Activated CD8-positive, alpha-beta T cell treated with anti-CD3 and anti-CD28 coated beads for 36 hours (primary cell): ENCODE measurements at places on chromosomes 16 and 17. TPM values are rescaled to one million over a fixed set of nuclear protein-coding genes. Genes with fewer than 3 reads are reported as not detected.

GRCh38 chr17:50682938-50683337 is 24.8 kb downstream of the ANKRD40 start:
- no peak for DNase-seq

Gene CCL11
- total RNA-seq: not detected

Gene CMTM2
- not detected for total RNA-seq

Gene CCDC92B
- total RNA-seq: 0.09 TPM

Gene COPZ2
- total RNA-seq: 4.3 TPM

Gene EIF3CL
- total RNA-seq: 25.0 TPM

DNA sequence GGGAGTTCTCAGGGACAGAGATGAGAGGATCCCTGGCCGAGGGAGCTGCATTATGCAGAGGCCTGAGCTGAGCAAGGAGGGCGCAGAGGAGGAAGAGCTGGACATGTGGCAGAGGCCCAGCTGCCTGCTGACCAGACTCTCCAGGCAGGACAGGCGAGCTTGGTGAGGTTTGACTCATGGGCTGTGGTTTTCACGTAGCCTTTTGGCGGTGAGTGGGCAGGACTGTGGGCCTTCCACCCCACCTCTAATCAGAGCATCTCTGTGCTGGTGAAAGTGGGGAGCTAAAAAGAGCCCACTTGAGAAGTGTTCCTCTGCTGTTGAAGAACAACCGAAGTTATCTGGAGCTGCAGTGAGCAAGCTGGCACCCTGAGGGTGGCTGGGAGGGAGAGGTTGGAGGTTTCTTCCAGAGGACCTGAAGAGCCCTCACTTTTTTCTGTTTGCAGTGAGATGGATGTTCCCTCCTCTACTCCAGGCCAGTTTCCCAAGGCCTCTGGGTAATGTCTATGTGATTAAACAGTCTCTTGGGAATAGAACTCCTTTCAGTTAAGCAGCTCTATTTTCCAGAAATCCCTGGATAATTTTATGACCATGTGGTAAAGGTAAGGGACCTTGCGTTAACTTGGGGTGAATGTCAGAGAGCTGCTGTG is 11.9 kb downstream of the EPN2 start:
- DNase-seq: no peak
